AG04449 (cell line): ENCODE measurements at places on chromosomes 1 and 21.

- no peak for DNase-seq
These were observed 15.2 kb downstream of the DOP1B start for GRCh38 chr21:36171741-36172331.

DNA sequence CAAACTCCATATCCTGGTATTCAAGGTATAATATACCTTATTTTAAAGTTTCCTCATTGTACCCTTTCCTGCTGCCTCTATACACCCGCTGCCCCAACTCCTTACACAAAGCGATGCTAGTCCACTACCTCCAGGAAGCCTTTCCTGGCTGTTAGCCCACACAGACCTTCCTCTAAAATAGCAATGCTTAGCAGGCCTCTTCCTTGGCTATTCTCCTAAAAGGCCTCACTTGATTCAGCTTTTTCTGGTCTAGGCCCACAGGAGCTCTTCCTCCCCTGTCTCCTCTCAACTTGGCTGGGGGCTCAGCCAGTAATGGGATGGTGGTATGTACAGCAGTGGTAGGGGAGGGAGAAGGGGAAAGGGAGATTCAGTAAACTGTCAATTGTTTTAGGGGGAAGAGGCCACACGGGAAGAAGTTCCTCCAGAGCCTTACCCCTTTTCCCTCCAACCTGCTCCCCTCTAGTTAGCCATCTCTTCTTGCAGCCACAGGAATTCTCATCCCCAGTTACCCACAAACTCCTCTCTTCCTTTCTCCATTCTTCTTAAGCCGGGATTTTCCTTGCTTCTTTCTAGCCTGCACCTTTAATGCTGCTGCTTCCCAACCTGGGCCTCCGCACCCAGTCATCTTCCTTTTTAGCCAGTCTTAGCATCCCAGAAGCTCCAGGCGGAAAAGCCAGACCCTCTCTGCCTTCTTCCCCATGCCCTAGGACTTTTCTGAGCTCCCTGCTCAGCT, 2.6 kb downstream of the LRRC41 start:
- DNase-seq = no peak

DNA sequence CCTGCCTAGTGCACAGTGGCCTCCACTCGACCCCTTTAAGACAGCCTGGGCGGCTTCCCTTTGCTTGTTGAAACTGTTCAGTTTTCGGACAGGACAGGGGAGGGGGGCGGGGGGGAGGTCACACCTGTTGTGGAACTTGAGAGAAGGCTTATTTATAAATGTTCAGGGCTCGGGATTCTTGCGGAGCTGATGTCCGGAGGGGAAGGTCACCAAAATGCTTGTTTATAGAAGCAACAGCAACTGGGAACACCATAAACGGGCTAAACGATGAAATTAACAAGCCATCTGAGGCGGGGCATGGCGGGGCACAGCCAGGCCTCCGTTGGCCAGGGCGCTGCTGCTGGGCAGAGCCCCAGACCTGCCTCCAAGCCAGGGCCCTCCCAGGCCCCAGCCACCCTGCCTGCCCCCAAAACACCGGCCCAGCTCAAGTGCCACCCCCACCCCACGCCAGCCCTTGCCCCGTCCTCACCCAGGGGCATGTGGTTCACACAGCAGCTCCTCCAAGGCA, 59.8 kb upstream of the CASZ1 start:
- no peak for DNase-seq

DNA sequence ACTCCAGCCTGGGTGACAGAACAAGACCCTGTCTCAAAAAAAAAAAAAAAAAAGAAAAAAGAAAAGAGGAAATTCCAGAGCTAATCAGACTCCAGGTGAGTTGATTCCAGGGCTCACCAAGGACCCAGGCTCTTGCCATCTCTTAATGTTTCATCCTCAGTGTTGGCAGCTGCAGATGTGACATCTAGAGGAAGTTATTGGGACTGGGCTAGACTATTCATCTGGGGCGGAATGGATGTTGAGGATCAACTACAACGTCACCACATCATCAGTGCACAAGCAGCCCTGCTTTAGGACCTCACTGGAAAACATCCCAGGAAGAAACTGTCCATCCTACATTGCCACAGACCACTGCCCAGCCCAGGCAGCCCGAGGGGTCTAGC, 28.6 kb upstream of the PARP1 start:
- DNase-seq = no peak

DNA sequence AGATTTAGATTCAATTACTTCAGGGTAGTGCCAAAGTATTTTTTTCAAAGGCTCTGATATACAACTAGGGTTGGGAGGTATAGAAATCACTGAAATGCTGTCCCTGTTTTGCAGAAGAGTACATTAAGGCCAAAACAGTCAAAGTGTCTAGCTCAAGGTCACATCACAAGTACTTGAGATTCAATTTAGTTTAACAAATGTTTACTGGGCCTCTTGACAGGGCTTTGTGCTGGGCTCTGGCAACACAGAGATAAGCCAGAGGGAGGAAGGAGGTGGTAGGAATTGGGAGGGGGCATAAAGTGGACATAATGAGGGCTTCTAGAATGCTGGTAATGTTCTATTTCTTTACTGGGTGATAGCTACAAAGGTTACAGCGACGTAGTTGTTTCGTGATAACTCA, 2.3 kb upstream of the SLC9A1 start:
- no peak for DNase-seq

- DNase-seq = no peak
These were observed 92.9 kb downstream of the C21orf91 start for GRCh38 chr21:17726047-17726829.

DNA sequence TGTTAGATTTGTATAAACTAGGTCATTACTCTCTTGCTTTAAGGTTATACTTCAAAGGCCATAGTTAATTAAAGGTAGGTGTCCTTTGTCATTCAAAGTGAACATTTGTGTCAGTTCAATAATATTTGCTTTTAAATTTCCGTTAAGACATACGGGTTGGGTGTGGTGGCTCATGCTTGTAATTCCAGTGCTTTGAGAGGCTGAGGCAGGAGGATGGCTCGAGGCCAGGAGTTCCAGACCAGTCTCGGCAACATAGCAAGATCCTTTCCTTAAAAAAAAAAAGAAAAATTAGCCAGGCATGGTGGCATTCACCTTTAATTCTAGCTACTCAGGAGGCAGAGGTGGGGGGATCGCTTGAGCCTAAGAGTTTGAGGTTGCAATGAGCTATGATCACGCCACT, 80.4 kb downstream of the KIF26B start:
- no peak for DNase-seq

DNA sequence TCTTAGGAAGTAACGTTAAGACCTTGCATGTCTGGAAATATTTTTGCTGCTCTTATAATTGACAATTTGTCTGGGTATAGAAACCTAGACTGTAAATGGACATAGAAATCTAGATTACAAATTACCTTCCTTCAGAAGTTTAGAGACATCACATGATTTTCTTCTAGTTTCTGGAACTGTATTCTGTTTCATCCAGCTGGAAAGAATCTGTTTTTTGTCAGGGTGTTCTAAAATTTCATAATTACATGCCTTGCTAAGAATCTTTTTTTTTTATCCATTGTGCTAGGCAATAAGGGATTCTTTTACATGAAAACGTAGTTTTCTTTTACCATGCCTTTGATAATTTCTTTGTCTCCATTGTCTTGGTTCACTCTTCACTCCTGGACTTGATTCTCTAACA, 20.7 kb upstream of the S100A7 start:
- no peak for DNase-seq

GRCh38 chr1:36384542-36385409, 948 bp downstream of the STK40 start:
- DNase-seq = no peak

GRCh38 chr1:29591601-29592260, 355.4 kb downstream of the PTPRU start:
- DNase-seq = no peak

DNA sequence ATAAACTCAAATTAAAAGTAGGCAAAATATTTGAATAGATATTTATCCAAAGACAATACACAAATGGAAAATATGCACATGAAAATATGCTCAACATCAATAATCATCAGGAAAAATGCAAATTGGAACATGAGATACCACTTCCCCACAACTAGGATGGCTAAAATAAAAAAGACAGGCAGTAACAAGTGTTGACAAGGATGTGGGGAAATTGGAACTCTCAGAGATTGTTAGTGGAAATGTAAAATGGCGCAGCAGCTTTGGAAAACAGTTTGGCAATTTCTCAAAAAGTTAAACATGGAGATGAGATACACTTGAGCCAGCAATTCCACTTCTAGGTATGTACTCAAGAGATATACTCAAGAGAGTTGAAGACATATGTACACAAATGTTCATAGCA, 48.8 kb downstream of the NAV1 start:
- no peak for DNase-seq

DNA sequence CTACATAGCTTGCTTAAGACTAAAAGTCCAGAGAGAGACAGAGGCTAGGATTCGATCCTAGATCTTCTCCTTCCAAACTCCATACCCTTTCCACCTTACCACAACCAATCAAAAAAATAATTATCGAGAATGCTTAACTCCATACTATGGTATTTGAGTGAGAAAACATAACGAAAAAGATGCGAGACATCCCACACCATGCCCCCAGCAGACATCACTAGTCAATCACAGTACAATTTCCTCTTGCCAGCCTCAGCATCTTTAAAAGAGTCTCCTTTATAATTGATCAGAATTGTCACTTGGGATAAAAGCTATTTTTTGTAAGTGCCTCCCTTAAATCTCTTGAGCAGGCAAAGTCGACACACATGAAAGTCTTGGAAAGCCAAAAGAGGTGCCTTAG, 875 bp downstream of the NCF2 start:
- no peak for DNase-seq

DNA sequence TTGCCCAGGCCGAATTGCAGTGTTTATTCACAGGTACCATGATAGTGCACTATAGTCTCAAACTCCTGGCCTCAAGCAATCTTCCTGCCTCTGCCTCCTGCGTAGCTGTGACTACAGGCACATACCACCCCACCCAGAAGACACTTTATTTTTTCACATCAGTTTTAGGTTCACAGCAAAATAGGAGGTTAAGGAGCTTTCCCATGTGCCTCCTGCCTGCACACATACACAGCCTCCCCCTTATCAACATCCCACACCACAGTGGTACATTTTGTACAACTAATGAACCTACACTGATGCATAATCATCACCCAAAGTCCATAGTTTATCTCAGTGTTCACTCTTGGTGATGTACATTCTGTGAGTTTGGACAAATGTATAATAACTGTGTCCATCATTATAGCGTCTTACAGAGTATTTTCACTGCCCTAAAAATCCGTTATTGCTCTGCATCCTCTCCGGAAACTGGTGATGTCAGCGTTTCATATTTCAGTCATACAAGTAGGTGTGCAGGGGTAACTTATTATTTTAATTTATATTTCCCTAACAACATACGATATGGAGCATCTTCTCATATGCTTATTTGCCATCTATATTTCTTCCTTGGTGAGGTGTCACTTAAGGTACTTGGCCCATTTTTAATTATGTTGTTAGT, 23.2 kb downstream of the OR13G1 start:
- no peak for DNase-seq

- DNase-seq = no peak
These were observed 54.1 kb upstream of the ID3 start for GRCh38 chr1:23613191-23614031.

DNA sequence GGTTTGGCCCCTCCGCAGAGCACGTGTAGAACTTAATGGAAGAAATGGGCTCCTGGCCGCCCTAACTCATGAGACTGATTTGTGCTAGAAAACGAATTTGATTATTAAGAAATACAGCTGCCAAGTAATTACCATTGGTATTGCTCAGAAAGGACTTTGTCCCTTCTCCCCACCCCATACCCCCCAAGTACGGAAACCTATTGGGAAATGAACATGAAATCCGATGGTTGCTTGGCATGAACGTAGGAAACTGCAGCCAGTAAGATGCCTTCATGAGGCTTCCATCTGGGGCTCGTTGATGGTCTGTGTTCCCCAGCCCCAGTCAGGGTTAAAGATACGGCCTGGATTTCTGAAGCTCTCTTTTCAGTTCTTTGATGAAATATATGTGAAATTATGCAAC, 21.4 kb downstream of the PER3 start:
- DNase-seq = no peak

- no peak for DNase-seq
These were observed 174.6 kb upstream of the CACYBP start for GRCh38 chr1:174825127-174825526.

- no peak for DNase-seq
These were observed 144.2 kb downstream of the PTPRU start for GRCh38 chr1:29380532-29380931.

DNA sequence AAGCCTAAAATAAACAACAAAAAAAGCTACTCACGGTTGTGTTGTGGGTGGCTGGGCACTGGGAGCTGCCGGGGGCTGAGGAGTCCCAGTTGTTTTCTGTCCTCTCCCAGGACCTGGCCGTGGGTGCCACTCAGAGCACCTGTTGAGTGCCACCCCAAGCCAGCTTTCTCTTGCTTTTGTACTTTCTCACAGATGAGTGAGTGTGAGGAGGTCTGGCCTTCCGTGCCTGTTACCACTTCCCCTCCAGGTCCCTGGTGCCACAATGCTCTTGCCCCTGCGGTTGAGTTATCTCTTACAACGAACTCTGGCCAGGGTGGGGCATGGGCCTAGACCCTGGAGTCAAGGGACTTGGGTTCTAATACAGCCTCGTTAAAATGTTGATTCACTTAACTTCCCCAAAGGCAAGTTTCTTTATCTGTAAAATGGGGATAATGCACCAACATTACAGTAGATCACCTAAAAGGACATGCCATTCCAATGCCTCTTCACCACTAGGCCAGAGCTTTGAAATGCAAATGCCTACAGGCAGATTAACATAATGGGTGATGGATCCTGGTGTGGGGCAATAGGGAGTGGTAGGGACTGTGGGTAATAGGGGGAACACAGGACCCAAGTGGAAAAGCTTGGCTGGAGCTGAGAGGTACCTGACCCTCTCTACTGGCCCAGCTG, at the start of gene CNR2:
TSS of gene CNR2 (minus strand) at position 151 of the 669 bp plus-strand sequence. CDS start 37,745 bp downstream, outside the sequence.
- DNase-seq = no peak

GRCh38 chr1:2101531-2101930, 51.3 kb downstream of the PRKCZ start:
- no peak for DNase-seq

DNA sequence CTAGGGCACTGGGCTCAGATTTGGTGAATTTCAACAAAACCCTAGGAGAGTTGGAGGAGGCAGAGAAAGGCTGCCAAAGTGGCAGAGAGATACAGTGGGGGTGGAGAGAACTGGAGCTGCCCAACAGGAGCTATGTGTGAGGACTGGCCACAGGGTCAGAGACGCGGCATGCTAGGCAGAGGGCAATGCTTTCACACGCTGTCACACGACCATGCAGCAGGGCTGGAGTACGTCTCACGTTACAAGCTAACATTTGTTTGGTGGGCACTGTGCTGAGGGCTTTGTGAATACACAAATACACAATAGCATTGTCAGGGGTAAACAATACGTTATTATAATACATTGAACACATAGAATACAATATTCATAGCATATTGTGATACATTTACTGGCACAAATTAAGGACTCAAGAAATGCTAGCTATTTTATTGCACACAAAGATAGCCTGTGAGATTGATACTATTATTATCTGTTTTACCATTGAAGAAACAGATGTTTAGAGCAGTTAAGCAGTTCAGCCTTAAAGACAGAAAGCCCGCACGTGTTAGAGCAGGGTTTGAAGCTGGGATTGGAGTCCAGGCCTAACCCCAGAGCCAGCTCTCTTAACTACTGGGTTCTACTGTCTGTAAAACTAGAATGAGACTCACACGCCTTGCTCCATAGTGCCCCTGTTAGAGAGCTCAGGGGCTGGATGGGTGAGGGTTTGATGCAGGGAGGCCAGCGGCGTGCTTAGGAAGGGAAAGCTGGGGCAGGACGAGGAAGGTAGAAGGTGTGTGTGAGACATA, 4.5 kb downstream of the RAB7B start:
- DNase-seq = no peak
